Stimulated activated CD4-positive, alpha-beta T cell treated with anti-CD3 and anti-CD28 coated beads, Interleukin-15, amount 100 ng/mL, for 48 hours (primary cell): ENCODE measurements at places on chromosomes 1 and 21.
A peak's percentile ranks its signal among the peaks of the same experiment; 100 is the strongest.

DNA sequence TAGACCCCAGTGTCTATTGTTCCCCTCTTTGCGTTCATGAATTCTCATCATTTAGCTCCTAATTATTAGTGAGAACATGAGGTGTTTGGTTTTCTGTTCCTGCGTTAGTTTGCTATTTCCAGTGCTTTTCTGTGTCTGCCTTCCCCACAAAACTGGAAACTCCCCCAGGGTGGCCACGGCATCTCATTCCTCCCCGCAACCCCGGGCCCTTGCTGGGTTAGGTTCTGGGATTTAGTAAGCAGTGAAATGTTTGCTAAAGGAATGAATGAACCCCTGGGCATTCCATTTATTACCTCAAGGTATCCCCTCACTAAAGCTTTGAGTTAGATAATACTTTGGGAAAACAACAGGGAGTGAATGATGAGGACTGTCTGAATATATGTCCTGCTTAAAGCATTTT lies 142.9 kb downstream of the GLUL start:
- DNase-seq: peak; percentile 25

DNA sequence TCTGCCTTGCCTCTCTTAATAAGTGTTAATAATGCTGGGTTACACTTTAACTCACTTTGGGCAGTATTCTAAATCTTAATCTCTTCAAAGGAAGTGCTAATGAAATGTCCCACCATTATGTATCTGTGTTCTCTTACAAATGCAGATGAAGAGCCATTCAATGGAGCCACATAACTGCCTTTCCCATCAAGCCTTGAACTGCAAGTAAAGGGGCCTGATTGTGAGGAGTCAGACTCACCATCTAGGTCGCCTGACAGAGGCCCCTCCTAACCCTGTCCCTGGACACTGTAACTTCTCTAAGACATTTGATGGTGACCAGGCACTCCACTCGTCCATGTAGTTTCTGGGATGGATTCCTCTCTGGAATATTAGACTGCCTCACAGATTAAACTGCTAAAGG lies 329.4 kb downstream of the KIF26B start:
- no peak for DNase-seq

DNA sequence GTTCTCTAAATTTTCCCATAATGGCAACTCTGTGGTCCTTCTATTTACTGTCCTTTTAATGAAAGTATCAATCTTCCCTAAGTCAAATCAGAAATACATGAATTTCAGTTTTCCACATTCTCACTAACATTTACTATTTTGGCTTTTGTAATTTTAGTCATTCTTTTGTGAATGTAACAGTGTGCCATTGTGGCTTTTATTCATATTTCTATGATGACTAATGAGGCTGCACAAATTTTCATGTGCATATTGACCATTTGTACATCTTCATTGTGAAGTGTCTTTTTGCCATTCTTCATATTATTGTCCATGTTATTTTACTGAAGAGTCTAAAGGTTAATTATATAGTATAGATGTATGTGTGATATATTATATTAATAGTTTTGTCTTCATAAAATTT lies 431.0 kb upstream of the BRINP3 start:
- DNase-seq: no peak

DNA sequence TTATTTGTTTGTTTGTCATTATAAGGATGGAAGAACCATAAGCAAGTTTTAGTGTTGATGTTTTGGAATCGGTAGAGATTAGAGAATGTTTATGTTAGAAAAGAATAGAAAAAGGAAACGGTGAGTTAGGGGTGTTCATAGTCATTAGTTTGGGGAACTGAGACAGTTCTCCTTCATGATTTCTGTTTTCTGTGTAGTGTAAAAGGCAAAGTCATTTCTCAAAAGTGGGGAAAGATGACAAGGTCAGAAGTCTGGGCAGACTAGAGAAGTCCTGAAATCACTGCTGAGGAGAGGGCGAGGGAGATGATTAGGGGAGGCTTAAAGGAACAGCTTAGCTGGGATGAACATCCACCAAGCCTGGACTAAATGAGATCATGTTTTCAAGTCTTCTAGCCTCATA lies 498.9 kb downstream of the TTLL7 start:
- no peak for DNase-seq

DNA sequence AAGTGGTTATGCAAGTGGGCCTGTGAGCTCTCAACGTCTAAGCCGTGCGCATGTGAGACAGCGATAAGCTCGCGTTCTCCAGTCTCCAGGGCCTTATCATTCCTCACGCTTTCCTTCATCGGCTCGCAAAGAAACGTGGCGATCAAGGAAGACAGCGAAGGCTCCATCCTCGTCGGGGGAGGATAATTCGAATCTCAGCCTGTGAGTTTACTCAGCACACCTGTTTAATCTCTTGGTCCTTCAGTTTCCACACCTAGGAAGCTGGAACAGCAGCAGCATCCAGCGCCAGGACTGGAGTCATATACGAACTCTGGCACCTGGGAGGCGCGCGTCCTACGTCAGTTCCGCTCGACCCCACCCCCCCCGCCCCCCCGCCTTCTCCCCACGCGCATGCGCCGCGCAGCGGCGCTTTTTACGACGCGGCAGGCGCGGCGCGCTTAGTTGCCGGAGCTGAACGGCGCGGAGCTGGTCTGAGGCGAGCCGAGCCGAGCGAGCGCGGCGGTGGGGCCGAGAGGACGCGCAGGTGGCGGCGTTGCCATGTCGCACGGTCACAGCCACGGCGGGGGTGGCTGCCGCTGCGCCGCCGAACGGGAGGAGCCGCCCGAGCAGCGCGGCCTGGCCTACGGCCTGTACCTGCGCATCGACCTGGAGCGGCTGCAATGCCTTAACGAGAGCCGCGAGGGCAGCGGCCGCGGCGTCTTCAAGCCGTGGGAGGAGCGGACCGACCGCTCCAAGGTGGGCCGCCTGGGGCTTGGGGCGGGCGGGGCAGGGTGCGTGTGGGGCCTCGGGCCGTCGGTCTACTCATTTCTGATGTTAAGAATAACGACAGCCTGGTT lies at the start of gene PITHD1:
PITHD1 (plus strand) TSS at position 440 of the 836 bp plus-strand sequence; CDS start at position 538, 98 bp downstream.
- DNase-seq: peak; percentile 69
